ENCODE measurements at places on chromosomes 13 and 19.
A peak's percentile ranks its signal among the peaks of the same experiment; 100 is the strongest.

- peak; percentile 17 for DNase-seq
Measured at GRCh38 chr19:48081106-48081505, 29.5 kb downstream of the PLA2G4C start.

GRCh38 chr19:32469795-32470194 is 64.2 kb downstream of the DPY19L3 start:
- DNase-seq = peak; percentile 19

GRCh38 chr13:33842986-33843385 is 25.0 kb downstream of the RFC3 start:
- DNase-seq = no peak

- DNase-seq = peak; percentile 22
Measured at GRCh38 chr19:57559008-57559403, 657 bp downstream of the ZNF550 start.

DNA sequence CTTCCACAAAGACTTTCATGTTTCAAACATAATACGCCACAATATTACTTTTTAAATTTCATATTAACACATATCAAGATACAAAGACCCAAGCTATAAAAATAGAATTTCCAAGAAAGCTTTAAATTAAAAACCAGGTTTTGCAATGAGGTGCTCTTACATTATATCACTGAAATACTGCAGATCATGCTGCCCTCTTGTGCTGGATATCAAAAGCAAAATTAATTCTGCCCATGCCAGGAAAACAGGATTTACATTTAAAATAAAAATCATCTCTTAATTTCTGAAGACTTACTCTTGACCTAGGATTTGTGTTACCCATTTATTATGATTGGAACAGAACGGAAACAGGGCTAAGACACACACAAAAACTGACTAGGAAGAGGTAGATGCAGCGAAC is 145.0 kb downstream of the ABCC4 start:
- peak; percentile 44 for DNase-seq

DNA sequence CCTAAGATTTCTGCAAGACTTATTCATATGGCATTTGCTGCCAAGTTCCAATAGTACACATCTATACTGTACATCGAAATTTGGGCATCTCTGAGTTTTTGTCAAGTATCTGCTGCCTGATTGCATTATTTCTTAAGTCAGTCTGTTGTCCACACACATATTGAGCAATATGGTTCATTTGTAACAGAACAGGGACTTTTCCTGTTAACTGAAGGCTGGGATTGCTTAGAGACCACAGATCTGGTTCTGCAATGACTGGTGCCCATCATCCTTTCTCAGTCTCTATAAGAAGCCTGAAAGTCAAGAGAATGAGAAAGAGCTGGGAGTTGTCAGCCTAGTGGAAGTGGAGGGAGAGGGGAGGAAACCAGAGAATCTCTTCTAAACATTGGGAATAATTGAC is 22.5 kb upstream of the MYCBP2 start:
- no peak for DNase-seq

DNA sequence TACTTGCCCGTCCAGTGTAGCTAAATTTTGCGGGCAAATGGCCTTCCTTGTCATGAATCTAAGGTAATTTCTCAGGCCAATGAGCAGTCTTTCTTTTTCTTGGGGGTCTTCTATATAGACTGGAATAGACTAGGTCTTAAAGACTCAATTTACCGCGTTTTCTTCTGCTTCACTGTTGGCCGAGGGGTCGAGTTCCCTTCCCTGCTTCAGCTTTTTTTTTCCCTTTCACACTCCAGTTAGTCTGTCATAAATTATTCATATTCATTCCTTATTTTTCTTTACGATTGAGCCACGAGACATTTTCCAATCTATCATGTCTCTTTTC is 276 bp downstream of the ALG11 start:
- DNase-seq = no peak

DNA sequence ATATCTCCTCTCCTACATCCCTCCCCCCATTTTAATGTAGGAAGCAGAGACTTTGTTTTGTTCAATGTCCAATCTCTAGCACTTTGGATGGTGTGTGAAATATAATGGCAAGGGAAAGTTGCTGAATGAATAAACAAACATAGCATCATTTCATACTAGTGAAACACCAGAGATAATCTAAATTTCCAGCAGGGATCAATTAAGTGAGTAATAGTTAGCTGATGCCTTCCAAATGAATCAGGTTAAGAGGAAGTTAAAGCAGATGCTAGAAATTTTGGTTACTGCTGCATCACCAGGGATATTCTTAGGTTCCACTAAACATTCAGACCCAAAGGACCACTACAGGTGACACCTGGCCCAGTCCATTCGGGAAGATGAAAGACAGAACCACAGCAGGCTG is 8.1 kb downstream of the MRPS31 start:
- DNase-seq = no peak
